ENCODE measurements at places on chromosomes 7 and 10.
A peak's percentile ranks its signal among the peaks of the same experiment; 100 is the strongest.

- H3K4me3 ChIP-seq, result peak overlapping the region; percentile 95
- peak overlapping the region; percentile 90 for H3K27ac ChIP-seq
- no peaks in the 10 kb centered on the region for H3K36me3 ChIP-seq
- DNase-seq, result no peak
These were observed 1.2 kb upstream of the GDI2 start for GRCh38 chr10:5814110-5815107.

DNA sequence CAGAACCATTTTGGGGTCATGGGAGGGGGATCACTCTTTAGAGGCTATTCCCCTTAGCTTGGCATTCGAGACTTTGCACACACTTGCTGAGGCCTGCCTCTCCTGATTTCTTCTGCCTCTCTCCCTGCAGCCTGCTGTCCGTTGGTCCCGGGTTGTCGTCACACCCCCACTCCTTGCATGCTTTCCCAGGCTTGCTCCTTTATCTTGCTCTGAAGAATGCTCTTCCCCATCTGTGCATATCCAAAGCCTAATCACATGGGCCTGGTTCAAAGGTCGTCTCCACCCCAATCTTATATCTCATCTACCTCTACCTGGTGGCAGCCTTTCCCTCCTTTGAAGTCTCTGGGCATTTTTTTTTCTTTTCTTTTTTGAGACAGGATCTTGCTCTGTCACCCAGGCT is 24.3 kb upstream of the EMX2 start:
- H3K4me1 ChIP-seq, result no peaks in the 10 kb centered on the region
- no peaks in the 10 kb centered on the region for H3K36me3 ChIP-seq
- no peak for DNase-seq
- no peaks in the 10 kb centered on the region for H3K27me3 ChIP-seq
- no peak overlapping the region for H3K4me3 ChIP-seq

GRCh38 chr7:139889186-139889871 is 60.3 kb downstream of the TBXAS1 start:
- H3K4me3 ChIP-seq, result no peak overlapping the region
- H3K36me3 ChIP-seq, result no peaks in the 10 kb centered on the region
- DNase-seq, result no peak
- no peaks in the 10 kb centered on the region for H3K4me1 ChIP-seq
- no peaks in the 10 kb centered on the region for H3K27me3 ChIP-seq

DNA sequence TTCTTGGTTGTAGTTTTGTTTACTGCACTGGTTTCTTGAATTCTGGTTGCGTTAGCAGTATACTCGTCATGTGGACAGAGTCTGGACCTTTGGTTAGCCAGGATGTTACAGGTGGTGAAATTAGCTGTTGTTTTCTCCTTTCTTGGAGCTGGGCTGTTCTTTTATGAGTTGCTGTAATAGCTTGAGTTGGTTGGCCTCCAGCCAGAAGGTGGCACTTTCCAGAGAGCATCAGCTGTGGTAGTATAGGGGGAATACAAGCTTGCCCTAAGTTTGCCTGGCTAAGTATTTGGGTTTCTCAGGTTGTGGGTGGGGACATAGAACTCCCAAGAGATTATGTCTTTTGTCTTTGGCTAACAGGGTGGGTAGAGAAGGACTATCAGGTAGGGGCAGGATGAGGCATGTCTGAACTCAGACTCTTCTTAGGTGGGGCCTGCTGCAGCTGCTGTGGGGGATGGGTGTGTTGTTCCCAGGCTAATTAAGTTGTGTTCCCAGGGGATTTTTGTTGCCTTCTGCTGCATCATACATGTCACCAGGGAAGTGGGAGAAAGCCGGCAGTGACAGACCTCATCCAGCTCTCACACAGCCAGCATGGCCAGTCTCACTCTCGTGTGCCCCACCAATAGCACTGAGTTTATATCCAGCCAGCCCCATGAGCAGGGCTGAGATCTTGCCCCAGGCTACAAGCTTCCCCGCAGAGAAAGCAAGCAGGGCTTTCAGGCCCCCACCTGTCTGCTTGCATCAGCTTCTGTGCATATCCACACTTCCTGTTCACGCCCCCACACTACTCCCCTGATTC is 246.7 kb upstream of the TPK1 start:
- DNase-seq, result no peak
- no peak overlapping the region for H3K4me3 ChIP-seq
- H3K4me1 ChIP-seq, result peaks cover 5% of the 10 kb centered on the region

- DNase-seq, result no peak
- H3K27me3 ChIP-seq, result no peaks in the 10 kb centered on the region
- no peak overlapping the region for H3K4me3 ChIP-seq
- no peaks in the 10 kb centered on the region for H3K4me1 ChIP-seq
These were observed 2.2 kb upstream of the CPA4 start for GRCh38 chr7:130290745-130291144.

DNA sequence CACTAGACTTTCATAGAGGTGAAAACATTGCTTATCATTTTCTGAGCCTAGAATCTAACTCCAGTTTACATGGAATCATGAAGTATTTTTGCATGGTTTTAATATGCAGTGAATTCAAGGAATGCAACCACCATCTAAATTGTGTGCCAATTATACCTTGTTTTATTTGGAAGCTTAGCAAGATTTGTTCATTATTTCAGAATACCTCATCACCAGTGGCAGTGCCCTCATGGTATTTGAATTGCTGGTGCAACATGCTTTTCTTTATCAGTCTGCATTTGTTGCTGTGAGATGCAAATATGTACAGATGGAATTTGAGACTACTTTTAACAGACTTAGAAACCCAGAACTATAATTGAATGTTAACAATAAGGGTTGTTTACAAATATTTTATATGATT is 18.7 kb upstream of the ZNF800 start:
- no peak overlapping the region for H3K4me3 ChIP-seq
- H3K27ac ChIP-seq, result no peak overlapping the region
- DNase-seq, result no peak
- H3K27me3 ChIP-seq, result no peaks in the 10 kb centered on the region
- no peaks in the 10 kb centered on the region for H3K4me1 ChIP-seq
- no peaks in the 10 kb centered on the region for H3K36me3 ChIP-seq

- H3K36me3 ChIP-seq, result no peaks in the 10 kb centered on the region
- no peak overlapping the region for H3K4me3 ChIP-seq
- H3K27ac ChIP-seq, result no peak overlapping the region
- no peak for DNase-seq
- H3K27me3 ChIP-seq, result no peaks in the 10 kb centered on the region
These were observed 9.6 kb downstream of the CCL26 start for GRCh38 chr7:75762350-75762917.

DNA sequence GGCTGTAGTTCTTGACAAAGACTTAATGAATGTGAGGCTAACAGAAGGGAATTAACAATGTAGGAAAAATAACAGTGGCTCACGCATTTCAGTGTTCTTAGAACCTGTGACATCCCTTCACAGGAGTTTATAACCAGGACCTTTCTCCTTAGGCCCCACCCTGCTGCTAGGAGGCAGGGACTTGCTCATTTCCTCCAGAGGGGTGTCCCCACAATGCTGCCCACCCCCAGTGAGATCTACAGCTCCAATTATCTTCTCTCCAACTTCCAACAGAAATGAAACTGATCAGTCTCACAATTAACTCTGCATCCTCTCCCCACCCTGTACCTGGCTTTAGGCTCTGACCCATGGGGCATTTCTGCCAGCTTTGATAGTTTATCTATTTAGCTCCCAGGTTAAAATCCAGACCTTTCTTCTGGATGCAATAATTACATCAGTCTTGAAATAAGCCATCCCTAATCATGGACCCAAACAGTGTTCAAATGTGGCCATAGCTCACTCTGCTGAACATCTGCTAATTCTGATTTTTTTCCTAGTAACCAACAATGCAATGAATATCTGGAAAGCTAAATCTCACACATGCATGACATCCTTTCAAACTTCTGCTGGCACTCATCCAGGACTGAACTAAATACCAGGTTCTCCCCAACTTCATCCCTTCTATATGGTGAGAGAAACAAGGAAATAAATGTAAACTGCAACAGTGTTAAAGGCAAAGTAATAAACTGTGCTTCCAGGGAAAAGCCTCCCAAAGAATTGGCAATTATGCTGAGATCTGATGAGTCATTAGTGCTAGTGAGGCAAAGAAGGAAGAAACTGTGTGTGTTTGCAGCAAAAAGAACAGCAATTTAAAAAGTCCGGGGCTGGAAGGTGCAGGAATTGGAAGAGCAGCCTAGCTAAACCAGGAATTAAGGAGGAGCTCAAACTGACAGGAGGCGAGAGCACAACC is 64.6 kb downstream of the HERPUD2 start:
- no peak overlapping the region for H3K27ac ChIP-seq
- peaks cover 11% of the 10 kb centered on the region for H3K36me3 ChIP-seq
- H3K4me3 ChIP-seq, result no peak overlapping the region
- no peaks in the 10 kb centered on the region for H3K27me3 ChIP-seq
- H3K4me1 ChIP-seq, result no peaks in the 10 kb centered on the region

DNA sequence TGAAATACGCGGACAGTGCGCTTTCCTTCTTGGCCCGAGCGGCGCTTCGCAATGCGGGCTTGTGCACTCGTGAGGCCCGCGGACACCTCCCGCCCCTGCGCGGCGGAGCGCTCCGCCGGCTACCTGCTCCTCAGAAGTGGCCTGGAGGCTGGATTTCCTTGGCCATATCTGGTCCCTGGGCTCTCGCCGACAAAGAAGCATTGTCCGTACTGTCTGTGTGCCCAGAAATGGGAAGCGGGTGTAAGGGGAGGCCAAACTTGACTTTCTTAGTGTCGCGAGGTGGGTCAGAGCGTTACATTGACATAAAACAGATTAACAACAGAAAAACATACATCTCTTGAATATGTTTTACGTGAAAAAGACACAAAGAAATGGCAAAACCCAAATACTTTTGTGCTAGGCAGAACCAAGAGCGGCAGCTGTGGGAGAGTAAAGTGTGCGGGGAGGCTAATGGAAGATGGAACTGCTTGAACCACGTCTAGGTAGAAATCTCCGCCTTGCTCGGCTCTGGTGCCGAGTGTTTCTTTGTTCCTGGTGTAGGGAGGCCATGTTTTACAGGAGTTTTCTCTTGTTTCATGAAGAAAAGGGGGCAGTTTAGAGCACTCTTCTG is 1.4 kb downstream of the LANCL2 start:
- DNase-seq, result no peak
- no peaks in the 10 kb centered on the region for H3K36me3 ChIP-seq
- H3K4me3 ChIP-seq, result peak overlapping the region; percentile 98
- H3K27me3 ChIP-seq, result no peaks in the 10 kb centered on the region
- peak overlapping the region; percentile 99 for H3K27ac ChIP-seq

DNA sequence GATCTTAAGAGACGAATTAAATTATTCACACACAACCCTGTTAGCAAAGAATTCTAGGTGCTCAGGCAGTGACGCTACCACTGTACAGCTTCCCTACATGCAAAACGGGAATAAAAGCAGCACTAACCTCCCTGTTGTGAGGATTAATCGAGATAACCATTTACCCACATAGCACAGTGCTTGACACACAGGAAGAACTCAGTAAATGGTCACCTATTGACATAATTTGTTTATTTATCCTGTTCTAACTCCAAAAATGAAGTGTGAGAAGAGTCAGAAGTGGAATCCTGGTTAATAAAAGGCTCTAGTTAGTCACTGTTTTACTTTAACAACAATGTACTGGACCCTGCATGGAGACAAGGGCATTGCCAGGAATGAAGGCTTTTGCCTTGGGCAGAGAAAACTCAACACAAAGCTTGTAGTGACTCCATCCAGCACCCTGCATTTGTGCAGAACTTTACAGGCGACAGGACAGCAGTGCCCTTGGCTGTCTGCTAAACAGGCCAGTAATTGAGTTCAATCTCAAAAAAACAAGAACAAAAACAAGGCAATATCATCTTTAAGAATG is 103.8 kb downstream of the SORBS1 start:
- H3K27me3 ChIP-seq, result no peaks in the 10 kb centered on the region
- DNase-seq, result no peak
- no peaks in the 10 kb centered on the region for H3K36me3 ChIP-seq
- no peak overlapping the region for H3K4me3 ChIP-seq

DNA sequence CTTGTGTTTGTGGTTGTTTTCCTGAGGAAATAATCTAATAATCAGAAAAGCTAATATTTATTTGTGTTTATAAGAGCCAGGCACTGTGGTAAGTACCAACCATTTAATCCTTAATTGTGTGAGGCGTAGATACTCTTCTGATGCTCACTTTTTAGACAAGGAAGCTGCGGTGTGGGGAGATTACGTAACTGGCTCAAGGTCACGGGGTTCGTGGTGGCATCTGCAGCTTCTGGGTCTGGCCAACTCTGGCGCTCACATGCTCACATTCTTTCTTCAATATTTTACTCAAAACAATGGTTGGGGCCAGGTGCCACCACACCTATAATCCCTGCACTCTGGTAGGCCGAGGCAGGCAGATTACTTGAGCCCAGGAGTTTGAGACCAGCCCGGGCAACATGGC is 77.6 kb downstream of the RALA start:
- no peak overlapping the region for H3K4me3 ChIP-seq
- no peaks in the 10 kb centered on the region for H3K27me3 ChIP-seq
- DNase-seq, result no peak
- H3K27ac ChIP-seq, result no peak overlapping the region
- H3K4me1 ChIP-seq, result no peaks in the 10 kb centered on the region

DNA sequence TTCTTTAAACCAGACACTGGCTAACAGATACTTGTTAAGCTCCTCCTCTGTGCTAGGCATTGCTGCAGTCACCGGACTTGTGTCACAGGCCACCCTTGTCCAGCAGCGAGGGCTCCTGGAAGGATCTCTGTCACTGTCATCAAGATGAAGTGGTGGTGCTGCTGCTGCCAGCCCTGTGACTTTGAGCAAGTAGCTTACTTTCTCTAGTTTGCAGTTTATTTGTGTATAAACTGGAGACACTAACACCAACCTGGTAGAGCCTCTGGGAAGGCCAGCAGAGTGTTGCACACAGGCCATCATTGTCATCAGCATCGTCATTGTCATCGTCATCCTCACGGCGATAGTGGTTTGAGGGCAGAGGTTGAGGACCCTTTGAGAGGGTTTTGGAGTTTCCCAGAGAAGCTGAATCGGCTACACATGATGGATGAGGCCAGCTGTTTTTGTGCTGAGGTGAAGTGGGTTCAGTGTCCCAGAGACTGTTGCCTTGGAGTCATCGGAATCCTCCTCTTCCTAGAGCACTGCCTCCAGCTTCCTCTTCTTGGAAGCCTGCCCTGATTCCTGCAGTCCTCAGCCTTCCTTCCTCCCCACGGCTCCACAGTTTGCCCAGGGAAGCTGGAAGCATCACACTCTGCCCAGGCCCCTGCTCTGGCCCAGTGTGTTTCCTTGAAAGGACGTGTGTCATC is 128.4 kb downstream of the GRK5 start:
- H3K4me3 ChIP-seq, result no peak overlapping the region
- H3K4me1 ChIP-seq, result no peaks in the 10 kb centered on the region
- no peak overlapping the region for H3K27ac ChIP-seq
- DNase-seq, result no peak

- no peak overlapping the region for H3K27ac ChIP-seq
- H3K36me3 ChIP-seq, result no peaks in the 10 kb centered on the region
- no peak overlapping the region for H3K4me3 ChIP-seq
- H3K4me1 ChIP-seq, result 0 out of 2 replicates have a peak, but pooled peaks cover 5% of the 10 kb centered on the region
- no peak for DNase-seq
- no peaks in the 10 kb centered on the region for H3K27me3 ChIP-seq
These were observed 1.9 kb upstream of the BHLHA15 start for GRCh38 chr7:98209166-98209920.
